Cortex of kidney (tissue), 1 donor: ENCODE measurements at places on chromosomes 5 and 9.

- DNase-seq: no peak
Measured at GRCh38 chr5:411728-412127, 31.2 kb upstream of the EXOC3 start.

DNA sequence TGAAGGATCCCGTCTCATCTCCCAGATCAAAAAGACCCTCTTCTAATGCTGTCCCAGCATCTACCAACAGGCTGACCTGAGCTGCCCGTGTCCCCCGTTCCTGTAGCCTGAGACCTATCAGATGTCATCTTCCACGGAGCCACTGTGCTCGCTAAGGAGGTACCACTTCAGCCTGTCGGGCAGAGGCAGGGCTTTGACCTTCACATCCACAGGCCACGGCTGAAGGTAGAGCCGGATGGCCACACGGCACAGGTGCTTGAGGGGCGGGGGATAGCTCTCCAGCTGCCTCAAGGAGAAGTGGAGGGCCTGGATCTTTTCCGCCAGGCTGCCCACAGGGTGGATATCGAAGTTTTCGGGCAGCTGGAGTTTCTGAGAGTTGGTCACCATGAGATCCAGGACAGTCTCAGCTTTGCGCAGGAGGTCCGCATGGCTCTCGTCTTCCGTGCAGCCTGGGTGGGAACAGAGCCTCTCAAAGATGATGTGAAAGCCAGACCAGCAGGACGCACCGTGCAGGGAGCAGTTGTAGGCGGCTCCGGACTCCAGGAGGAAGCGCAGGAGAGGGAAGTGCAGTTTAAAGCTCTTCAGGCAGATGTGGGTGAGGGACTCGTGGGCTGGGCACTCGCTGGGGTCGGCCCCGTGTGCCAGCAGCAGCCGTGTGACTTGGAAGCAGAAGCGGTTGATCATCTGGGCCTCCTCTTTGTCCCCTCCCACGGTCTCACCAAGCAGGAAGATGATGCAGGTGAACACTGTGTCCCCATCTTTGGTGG lies 4.1 kb downstream of the ASB6 start:
- no peak for DNase-seq

- no peak for DNase-seq
Measured at GRCh38 chr9:106771608-106772007, 91.4 kb upstream of the ZNF462 start.

DNA sequence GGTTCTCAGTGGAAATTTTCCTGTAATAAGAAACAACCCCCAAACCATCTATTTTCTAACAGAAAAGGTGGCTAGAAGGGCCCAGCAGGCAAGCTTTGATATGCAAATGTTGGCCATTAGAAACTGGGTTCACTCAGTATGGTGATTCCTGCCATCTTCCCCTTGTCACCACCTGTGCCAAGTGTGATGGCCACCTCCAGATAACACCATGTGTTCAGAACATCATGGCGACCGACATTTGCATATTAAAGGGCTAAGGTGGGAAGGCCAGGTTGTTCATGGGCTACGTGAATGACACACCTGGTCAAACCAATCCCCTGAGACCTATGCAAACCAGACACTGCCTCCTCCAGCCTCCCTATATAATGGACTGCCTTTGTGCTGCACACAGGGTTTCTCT lies 20.4 kb downstream of the FOXE1 start:
- no peak for DNase-seq

DNA sequence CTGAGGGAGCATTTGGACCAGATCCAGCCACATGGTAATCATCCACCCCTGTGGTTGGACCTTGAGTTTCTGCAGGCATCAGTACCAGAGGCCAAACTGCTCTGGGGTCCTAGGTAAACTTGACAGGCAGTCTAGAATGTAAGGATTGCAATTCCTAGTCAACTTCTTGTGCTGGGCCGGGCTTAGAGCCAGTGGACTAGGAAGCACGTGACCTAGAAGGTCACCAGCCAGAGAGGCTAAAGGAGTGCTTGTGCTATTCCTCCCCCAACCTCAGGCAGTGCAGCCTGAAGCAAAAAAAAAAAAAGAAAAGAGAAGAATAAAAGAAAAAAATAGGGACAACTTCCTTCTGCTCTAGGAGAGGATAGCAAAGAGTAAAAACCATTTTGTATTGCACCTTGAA lies 406.2 kb upstream of the FTMT start:
- DNase-seq: no peak

GRCh38 chr5:76683816-76684731 lies 31.9 kb upstream of the F2R start:
- DNase-seq: no peak

GRCh38 chr9:14250794-14251153 lies 63.2 kb downstream of the NFIB start:
- DNase-seq: no peak

DNA sequence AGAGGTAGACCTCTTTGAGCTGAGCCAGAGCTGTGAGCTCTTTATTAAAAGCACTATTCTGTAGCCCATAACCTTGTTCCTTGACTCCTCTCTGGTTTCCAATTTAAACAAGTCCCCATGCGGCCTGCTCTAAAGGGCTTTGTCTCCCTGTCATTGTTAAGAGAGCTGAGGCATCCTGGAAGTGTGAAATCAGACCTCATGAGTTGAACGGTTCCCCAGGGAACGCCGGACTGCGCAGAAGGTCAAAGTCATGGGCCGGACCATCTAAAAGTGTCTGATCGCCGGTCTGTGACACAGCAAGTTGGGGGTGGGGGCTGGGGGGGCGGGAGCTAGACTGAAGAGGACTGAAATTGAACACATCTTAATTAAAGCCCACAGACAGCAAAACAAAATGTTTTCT lies 265.8 kb downstream of the SLF1 start:
- no peak for DNase-seq

- no peak for DNase-seq
Measured at GRCh38 chr5:10556289-10556807, 7.5 kb upstream of the ANKRD33B start.

GRCh38 chr5:158699298-158699880 lies 400.3 kb downstream of the EBF1 start:
- DNase-seq: no peak

DNA sequence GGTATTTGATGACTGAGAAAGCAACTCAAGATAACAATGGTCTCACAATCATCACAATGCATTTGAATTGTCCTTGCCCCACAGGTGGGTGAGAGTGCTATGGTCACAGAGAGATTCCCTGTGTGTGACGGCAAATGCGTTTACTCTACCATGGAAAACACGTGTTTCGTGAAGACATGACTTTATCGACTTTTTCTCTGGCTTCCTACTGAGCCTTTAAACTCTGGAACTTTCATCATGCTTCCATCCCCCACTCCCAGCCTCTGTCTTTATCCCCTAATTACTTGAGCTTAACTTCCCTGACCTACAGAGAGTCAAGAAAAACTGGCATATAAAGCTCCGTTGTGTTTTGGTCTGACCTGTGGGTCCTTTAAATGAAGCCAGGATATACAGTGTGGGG lies 414.1 kb upstream of the CLINT1 start:
- DNase-seq: no peak

- DNase-seq: no peak
Measured at GRCh38 chr9:1929722-1930244, 85.4 kb upstream of the SMARCA2 start.

DNA sequence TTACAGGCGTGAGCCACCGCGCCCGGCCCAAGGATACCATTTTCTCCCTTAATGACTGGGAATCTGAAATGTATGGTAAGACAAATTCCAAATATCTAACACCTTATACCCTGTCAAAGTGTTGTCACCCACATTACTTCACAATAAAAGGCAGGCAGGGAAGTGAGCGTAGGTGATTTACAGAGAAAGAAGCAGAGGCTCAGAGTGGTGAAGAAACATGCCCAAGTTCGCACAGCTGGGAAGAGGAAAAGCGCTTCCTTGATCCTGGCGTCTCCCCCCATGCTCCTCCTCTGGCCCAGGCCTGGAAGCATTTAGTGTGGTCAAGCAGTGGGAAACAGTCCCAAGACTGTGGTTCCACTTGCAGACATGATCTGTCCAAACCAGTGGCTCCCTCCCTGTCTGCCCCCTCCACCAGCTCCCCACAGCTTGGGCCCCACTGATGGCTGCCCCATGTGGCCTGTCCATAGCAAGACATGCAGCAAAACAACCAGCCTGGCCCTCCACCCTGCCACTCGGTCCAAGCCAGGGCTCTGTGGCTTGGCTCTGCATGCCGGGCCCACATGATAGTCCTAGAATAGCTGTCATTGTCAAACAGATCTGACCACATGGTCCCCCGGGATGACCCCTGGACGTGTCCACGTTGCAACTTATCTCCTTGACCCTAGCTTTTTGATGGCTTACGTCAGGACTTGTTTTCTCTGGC lies 107.2 kb downstream of the TTLL11 start:
- DNase-seq: no peak

DNA sequence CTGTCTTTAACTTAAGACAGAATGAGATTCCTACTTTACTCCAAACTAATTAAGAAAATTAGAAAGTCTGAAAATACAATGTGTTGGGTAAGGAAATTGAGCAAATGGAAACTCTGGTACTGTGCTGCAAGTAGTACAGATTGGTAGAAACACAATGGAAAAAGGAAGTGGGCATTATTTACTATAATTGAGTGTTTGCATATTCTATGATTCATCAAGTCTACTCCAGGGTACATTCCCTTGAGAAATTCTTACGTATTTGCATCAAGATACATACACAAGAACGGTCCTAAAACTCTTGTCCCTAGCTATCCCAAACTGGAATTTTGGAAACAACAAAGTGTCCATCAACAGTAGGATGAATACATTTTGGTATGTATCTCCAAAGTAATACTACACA lies 123.5 kb upstream of the TARS1 start:
- DNase-seq: no peak
